ENCODE measurements at places on chromosomes 12 and 14.
A peak's percentile ranks its signal among the peaks of the same experiment; 100 is the strongest.

DNA sequence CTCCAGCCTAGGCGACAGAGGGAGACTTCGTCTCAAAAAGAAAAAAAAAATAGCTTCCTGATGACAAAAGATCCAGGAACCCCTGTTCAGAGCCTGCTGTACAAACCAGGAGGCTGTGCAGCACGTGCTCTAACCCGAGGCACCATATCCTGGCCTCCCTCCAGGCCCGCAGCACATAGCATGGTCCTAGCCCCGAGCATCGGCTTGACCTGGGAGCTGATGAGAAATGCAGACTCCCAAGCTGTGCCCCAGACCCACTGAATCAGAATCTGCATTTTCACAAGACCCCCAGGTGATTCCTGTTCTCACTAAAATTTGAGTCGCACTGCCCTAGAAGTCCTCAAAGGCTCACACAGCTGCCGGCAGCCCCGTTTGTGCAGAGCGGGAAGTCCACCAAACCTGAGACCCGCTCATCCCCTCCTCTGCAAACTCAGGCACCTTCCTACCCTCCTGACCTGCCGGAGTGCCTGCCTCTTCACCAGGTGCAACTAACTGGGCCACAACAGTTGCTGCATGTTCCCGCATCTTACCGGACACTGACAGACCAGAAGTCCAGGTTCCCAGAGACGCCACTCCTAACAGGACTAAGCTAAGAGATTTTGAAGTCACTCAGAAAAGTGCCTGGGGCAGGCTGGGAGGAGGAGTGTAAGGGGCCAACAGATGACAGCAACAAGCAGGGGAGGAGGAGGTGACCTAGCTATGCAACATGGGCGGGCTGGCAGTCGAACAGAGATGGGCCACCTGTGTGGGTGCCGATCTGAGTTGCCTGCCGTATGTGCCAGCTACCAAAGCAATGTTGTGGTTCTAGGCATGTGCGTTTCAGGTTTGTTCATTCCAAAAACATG lies 24.0 kb upstream of the RIN3 start:
- no peak for DNase-seq

DNA sequence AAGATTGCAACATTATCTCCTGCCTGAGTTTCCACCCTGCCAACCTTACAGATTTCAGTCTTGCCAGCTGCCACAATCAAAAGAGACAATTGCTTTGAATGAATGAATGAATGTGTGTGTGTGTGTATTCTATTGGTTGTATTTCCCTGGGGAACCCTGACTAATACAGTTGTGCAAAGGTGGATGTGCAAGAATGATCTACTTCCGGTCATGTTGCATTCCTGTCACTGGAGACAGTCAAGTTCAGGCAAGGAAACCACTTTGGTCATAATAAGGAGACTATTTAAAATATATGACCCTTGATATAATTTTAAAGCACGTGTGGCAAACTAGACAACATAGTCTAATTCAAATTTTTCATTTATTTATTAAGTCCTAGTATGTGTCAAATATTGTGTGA lies 13.1 kb downstream of the RERG start:
- DNase-seq, result no peak

- DNase-seq, result no peak
Measured at GRCh38 chr14:92654239-92654901, 94.1 kb downstream of the LGMN start.

- no peak for DNase-seq
Measured at GRCh38 chr12:87801860-87802720, 227.1 kb downstream of the C12orf50 start.

DNA sequence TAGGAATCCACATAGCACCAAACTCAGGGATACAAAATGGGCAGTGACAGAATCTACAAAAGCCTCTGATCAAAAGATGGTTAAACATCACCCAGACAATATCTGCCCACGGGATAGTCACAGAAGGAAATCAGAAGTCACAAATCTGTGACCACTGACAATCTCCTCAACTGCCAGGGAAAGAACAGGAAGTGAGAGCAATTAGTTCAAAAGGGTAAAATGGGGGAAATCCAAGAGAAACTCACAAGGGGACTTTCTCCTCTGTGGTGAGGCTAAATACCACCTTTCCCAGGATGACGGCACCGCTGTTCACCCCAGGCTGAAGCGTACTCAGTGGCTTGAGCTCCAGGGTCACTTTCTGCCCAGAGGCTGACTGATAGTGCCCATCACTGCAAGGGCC lies 10.7 kb downstream of the TTC5 start:
- no peak for DNase-seq

DNA sequence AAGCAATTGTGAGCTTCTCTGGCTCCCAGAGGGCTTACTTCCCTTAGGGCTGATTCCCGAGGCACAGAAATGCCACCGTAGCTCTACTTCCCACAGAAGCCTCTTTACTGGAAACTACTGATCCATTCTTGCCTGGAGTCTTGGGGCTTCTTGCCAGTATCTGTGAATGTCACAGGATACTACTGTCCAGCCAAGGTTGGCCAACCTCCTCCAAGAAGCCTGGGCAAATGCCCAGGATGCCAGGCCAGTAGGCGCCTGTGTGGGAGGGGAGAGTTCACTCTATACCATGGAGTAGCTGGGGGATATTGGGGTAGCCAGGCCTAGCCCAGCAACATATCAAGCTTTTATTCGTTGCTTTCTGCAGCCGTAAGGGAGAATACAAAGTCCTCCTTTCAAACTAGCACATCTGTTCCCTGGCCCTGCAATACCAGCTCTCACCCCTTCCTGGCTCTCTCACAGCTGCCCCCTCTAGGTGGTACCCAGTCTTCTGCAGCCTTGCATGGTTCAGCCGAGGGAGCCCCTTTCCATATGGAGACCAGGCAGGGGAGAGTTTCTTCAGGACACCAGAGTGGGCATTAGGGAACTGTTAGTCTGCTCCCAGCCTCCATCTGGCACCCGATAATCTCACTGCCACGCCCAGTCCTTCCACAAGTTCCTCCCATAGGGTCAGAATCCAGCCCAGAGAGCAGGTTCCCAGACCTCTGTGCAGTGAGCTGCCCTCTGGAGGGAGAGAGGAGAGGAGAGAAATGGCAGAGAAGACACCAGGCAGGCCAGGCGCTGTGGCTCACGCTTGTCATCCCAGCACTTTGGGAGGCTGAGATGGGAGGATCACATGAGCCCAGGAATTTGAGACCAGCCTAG lies 24.3 kb upstream of the PLEK2 start:
- DNase-seq, result no peak

DNA sequence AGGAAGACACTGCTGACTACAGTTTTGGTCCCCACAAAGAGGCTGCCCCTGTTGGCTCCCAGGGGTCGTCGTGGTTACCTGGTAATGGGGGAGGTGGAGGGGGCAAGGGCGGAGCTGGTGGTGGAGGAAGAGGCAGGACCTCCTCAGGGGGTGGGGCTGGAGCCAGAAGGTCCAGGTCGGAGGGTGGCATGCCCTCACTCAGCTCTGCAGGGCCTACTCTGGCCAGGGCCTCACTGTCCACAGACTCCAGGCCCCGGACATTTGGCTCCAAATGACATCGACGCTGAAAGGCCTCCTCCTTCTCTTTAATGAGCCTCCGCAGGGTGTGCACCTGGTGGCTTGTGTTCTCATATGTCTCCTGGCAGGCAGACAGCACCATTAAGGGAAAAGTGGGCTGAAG lies 28.5 kb downstream of the PRPF40B start:
- no peak for DNase-seq

DNA sequence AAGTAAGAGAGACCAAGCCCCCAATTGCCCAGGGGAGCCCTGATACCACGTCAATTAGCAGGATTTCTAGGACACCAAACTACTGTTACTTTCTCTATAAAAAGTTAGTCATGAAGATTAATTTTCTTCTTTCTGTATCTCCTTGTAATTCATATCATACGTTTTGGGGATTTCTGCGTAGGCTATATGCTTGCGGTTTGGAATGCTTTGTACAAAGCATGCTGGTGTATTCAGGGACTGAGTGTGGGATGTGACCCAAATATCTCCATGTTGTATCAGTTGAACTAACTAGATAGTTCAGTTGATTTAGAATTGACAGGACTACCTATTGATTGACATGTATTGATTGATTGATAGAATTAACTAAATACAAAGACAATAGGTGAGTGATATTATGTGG lies 7.7 kb downstream of the GPR33 start:
- no peak for DNase-seq

GRCh38 chr14:105162669-105162979 lies 6.0 kb downstream of the JAG2 start:
- DNase-seq, result no peak

- DNase-seq, result no peak
Measured at GRCh38 chr12:27361372-27361771, 28.7 kb downstream of the BMAL2 start.

GRCh38 chr12:51188359-51189051 lies 15.6 kb upstream of the TFCP2 start:
- DNase-seq, result no peak

DNA sequence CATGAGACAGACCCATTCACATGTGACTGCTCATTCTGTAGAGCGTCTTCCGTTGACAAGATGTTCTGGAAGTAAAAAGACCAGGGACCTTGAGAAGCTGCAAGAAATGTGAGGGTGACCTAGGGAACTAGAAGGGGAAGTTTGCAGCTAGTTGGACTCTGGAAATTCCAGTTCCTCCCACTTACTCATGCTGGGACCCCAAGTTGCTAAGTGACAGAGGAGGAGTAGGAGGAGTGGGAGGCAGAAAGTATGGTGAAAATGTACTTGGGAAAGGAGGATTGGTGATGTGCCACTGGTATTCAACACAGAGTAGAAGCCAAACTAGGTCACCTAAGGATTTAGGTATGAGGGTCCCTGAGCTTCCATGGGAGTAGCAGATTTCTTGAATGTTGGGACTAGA lies 132.4 kb downstream of the KCNA5 start:
- DNase-seq, result no peak

- peak; percentile 30 for DNase-seq
Measured at GRCh38 chr14:77849711-77850110, 49.8 kb downstream of the ADCK1 start.

All from retinal pigment epithelial cell (primary cell).